Left lobe of liver (tissue), 2 donors: ENCODE measurements at places on chromosomes 13 and 19. TPM values are rescaled to one million over a fixed set of nuclear protein-coding genes. Genes with fewer than 3 reads are reported as not detected.

DNA sequence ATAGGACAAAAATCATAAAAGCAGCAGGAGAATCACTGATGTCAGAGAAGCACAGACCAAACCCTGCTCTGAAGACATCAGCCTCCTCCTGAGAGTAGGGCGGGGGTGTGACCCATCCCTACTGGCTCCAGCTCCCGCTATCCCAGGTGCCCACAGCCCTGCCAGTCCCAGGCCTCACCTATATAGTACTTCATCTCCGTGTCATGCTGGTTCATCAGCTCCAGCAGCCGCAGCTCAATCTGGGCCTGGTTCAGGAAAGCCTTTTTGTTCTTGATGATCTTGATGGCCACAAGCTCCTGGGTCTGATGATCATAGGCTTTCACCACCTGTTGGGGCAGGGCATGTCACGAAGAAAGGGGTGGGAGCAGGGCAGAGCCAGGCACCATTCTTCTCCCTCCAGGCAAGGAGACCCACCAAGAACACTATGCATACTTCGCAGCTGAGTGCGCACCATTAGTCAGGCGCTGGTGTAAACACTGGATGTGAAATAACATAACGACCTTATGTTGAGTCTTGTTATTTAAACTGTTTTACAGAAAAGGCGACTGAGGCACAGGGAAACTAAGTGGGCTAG, 4.2 kb downstream of the DYRK1B start:
- DNase-seq = no peak

- peak; percentile 77 for DNase-seq
Measured at GRCh38 chr19:35249848-35250711, 1.3 kb downstream of the LSR start.

DNA sequence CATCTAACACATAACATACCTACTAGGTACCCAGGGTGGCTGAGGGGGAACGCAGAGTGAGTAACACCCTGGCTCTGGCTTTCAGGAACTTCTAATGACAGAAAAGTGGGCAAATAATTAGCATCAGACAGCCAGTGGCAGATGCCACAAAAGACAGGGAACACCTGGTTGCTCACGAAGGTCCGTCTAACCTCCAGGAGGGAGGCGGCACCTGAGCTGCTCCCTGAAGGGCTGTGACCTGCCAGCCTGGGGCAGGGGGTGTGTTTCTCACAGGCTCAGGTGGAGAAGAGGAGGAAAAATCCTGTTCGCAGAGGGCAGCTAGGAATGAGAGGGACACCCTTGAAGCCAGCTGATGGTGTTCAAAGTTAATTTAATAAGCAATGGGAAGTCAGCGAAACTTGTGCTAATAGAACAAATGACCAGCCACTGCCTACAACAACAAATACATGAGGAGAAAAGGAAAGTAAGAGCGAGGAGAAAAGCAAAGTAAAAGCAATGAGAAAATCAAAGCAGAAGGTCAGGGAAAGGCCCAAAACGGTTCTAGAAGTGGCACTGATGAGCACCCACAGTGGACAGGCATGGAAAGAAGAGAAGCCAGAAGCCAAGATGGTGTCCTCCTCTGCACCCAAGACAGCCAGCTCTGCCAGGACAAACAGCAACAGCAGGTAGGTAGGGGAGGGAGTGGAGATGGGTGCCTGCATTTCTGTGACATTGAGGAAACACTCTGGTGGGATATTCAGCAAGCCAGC, 87.3 kb downstream of the STK24 start:
- no peak for DNase-seq

DNA sequence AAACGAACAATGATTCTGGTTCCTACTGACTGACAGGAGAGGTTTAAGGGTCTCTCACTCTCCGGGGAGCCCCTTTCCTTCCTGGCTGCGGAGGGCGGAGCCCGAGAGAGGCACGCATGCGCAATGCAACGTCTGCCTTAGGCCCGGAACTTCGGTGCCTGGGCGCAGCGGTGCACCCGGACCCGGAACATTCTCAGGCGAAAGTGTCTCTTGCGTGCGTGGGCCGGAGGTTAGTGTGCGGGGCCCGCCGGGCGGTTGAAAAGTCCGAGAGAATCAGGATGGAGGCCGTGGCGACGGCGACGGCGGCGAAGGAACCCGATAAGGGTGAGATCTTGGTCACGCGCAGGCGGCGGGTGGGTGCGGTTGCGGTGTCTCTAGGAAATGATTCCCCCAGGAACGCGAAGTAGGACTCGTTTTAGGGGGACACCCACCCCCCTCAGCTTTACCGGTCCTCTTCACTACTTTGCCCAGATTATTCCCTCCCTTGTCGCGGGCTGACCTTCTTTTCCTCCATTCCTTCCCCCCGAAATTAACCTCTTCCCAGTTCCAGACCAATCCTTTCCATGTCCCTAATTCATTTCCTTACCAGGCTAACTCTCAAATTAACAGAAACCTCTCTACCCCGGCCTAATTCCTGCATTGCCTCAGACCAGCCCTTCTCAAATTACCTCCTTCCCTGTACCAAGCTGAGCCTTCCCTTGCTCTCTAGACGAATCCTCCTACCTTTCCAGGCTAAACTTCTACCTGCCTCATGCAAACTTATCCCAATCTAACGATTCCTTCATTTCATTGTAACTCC, at the start of gene CCDC97:
Gene CCDC97, plus strand, starts transcription at position 140 of the 799 bp plus-strand sequence. Its CDS starts 139 bp downstream, at position 279.
- DNase-seq = peak; percentile 88

DNA sequence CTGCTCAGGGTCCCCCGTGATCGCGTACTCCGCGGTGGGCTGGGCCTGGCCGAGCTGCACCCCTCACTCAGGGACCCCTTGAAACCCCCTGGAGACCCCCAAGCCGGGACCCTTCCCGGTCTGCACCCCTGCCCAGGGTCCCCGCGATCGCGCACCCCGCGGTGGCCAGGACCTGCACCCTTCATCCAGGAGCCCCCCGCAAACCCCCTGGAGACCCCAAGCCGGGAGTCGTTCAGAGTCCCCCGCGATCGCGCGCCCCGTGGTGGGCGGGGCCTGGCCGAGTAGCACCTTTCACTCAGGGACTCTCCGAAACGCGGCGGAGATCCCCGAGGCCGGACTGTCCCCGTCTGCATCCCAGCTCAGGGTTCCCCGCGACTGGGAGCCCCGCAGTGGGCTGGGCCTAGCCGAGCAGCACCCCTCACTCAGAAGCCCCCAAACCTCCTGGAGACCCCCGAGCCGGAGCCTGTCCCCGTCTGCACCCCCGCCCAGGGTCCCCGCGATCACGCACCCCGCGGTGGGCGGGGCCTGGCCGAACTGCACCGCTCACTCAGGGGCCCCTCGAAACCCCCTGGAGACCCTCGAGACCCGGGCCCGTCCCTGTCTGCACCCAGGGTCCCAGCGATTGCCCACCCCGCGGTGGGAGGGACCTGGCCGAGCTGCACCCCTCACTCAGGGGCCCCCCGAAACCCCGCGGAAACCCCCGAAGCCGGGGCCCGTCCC, 748 bp downstream of the LMNB2 start:
- DNase-seq = no peak

GRCh38 chr19:29639086-29639485, 26.2 kb upstream of the PLEKHF1 start:
- DNase-seq = no peak

- DNase-seq = no peak
Measured at GRCh38 chr13:24233351-24233901, 72.9 kb downstream of the SPATA13 start.

GRCh38 chr19:12930002-12930645, 3.4 kb downstream of the FARSA start:
- DNase-seq = no peak

DNA sequence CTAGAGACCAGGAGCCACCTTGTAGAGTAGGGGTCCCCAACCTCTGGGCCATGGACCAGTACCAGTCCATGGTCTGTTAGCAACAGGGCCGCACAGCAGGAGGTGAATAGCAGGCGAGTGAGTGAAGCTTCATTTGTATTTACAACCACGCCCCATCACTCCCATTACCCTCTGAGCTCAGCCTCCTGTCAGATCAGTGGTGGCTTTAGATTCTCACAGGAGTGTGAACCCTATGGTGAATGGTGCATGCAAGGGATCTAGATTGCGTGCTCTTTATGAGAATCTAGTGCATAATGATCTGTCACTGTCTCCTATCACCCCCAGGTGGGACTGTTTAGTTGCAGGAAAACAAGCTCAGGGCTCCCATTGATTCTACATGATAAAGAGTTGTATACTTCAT, 303.6 kb downstream of the KCNRG start:
- DNase-seq = no peak

GRCh38 chr13:96821381-96821780, 172.9 kb downstream of the OXGR1 start:
- no peak for DNase-seq

- no peak for DNase-seq
Measured at GRCh38 chr13:48334534-48335127, 31.1 kb downstream of the RB1 start.

DNA sequence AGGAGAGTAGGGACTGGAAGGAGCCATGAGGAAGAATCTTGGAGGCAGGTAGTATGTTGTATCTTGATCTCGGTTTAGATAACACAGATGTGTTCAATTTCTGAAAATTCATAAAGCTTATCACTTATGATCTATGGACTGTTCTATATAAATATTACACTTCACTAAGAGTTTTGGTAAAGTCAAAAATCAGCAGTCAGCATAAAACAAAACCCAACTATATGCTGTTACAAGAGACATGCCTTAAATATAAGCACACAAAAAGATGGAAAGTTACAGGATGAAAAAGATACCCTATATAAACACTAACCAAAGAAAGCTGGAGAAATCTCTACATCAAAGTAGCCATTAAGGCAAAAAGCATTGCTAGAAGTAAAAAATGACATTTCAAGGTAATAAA, 4.5 kb upstream of the KASH5 start:
- DNase-seq = no peak

The SGCG gene
- not detected for total RNA-seq

The ACP7 gene
- total RNA-seq = not detected

The PRODH2 gene
- 196 TPM for total RNA-seq

The CEACAM20 gene
- not detected for total RNA-seq

The NFIX gene
- total RNA-seq = 41.4 TPM
